NCI-H187 treated with DMSO at 0.1 percent for 48 hours (cell line): ENCODE measurements at places on chromosomes 16 and 17.

GRCh38 chr17:51085150-51085805 lies 35.4 kb downstream of the SPAG9 start:
- no peak for DNase-seq

DNA sequence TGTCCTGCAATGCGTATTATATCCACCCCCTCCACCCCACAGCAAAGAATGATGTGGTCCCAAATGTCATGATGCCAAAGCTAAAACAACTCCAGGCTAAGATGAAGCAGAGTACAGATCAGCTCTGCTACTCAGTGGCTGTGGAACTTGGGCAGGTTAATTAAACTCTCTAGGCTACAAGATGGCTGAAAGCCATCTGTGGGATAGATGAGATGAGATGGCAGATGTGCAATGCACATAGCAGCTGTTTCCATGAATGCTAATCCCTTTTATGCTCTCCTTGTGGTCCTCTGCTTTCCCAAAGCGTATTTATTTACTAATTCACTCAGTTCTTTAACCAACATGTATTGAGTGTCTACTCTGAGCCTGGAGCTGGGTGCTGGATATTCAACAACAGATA lies 114.4 kb downstream of the GRIN2A start:
- DNase-seq = no peak

- no peak for DNase-seq
These were observed 1.4 kb upstream of the ABCC1 start for GRCh38 chr16:15947983-15948509.

DNA sequence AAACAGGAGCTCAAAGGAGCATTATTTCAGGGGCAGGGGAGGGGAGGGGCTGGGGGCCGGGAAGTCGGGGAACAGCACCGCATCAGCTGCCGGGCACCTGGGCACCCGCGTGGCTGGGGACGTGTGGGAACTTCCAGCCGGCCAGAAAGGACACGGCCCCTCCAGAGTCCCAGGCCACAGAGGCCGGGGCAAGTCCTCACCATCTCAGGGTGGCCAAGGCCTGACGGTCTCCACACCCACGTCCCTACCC lies 1.1 kb downstream of the PGAP6 start:
- no peak for DNase-seq

- no peak for DNase-seq
These were observed 882 bp upstream of the TOX3 start for GRCh38 chr16:52547834-52548215.

- no peak for DNase-seq
These were observed 24.6 kb downstream of the HIGD1B start for GRCh38 chr17:44872131-44872768.

DNA sequence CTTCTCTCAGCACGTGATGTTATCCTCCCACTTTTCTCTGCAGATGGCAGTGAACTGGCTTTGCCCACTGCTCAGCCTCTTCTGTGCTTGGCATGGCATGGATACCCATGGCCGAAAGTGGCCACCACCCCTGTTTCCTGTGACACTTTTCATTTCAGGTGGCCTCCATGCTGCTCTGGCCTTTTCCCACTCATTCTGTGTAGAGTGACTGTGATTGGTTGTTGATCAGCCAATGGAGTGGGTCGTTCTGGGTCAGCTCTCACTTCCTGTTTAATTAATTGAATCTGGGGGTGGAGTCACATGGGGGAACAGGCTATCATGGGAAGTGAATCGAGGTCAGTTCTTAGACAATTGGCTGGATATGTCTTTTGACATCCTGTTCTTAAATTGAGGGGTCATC lies 350.1 kb upstream of the EEF2KMT start:
- no peak for DNase-seq

GRCh38 chr17:12342609-12343435 lies 322.1 kb downstream of the MAP2K4 start:
- no peak for DNase-seq

DNA sequence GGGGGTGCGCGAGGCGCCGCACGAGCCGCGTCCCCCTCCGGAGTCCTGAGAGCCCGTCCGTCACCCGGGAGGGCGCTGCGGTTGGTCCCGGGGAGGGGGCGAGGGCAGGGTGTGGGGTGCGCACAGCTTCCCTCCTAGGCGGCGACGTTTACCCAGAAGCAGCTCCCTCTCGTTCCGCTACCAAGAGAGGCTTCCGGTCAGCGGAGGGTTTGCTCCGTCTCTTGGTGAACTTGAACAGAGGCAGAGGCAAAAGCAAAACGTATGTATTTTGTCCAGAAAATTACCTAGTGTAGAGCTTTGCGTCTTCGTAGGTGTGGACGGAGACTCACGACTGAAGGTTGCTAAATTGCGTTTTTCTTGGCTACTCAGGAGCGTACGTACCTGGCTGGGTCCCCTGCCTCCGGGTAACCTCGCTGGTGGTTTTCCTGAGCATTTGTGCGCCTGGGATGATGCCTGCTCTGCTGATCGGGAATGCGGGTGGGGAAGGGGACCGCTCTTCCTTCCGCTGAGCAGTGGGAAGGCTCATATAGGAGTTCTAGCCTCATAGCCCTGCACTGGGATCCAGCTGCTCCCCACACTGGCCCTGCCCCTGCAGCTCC lies 833 bp downstream of the WSCD1 start:
- DNase-seq = no peak

DNA sequence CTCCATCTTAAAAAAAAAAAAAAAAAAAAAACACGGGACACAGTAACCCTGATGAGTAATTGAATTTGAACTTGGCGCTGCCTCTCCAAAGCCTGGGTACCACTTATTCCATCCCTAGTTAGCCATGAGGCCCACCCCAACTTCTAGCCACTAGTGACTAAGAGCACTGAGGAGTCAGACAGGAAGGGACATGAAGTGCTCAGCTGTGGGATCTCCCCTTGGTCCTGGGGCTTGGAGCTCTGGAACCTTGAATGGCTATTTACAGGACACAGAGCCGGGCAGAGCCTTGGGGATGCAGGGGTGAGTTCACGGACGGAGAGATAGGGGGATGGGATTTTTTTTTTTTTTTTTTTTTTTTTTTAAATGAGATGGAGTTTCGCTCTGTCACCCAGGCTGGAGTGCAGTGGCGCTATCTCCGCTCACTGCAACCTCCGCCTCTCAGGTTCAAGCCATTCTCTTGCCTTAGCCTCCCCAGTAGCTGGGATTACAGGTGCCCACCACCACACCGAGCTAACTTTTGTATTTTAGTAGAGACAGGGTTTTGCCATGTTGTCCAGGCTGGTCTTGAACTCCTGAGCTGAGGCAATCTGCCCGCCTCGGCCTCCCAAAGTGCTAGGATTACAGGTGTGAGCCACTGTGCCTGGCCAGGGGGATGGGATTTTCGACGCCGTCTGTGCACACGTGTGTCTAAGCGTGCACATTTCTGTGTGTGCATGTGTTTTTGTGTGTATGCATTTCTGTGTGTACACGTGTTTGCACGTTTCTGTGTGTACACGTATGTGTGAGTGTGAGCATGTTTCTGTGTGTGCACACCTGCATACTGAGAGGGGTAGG lies 20.4 kb upstream of the CIBAR2 start:
- DNase-seq = no peak

- no peak for DNase-seq
These were observed 36.3 kb downstream of the PITPNC1 start for GRCh38 chr17:67413388-67413787.

DNA sequence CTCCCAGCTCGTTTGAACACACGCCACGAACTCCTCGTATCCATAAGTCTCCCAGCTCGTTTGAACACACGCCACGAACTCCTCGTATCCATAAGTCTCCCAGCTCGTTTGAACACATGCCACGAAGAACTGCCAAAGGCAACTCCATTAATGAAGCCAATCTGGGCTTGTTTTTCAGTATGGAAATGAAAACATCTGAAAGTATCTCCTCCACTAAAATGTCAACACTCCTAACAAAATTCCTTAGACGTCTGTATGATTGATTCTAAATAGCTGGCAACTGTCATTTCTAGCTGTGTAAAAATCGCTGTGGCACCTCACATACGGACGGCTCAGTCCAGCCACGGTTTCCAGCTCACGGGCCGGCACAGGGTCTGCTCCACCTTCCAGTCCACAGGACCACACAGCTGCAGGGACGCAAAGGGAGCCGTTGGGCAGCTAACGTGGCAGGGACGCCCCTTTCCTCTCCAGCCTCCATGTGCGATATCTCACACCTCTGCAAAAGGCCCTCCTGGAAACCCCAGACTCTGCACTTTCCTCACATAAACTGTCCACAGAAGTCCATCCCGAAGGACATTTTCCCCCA lies 67.1 kb upstream of the METRNL start:
- DNase-seq = no peak
